MV-4-11 (cell line): ENCODE measurements at places on chromosomes 5 and 9.

- peak; percentile 75 for DNase-seq
Observed at GRCh38 chr5:107570805-107571531, 99.8 kb downstream of the EFNA5 start.

DNA sequence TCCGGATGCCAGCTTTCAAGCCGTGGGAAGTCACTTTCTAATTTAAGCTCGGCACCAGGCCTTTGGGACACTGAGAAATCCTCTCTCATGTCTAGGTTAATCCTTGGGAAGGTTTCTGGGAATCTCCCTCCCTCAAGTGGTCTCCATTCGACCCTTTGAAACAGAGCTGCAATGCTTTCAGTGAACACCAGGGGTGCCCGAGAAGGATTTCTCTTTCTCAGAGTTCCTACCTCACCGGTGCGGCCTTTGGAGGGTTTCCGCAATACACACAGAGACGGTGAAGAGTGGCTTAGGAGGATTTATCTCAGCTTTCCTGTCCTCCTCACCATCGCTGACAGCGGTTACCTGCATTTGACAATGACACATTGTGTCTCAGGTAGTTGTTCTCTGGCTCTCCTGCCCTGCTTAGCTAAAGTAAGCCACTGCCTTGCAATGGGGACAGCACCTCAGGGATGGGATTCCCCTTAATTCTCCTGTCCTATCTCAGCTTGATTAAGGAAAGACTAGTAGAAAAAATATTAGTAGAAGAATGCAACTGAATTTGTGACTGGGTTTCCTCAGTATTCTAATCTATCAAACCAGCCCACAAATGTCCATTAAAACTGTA, 180.6 kb downstream of the GABRG2 start:
- no peak for DNase-seq

DNA sequence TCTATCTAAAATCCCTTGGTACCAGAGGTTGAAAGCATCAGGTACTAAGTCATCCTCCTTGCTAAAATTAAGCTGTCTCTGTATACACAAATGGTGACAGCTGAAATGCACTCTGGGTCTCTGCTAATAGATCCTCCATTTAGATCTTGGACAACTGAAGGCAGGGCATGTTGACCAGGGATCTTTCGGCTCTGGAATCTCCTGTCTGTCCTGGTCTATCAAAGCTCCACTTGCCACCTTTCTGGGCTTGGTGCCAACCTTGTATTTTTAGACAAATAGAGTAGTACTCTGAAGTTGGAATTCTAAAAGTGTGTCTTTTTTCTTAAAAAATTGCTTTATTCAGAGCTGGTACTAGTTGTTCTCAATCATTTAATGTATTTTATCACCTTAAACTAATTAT, 135.2 kb upstream of the HMHB1 start:
- no peak for DNase-seq

GRCh38 chr5:142870532-142871362, 100.6 kb downstream of the ARHGAP26 start:
- DNase-seq: no peak

DNA sequence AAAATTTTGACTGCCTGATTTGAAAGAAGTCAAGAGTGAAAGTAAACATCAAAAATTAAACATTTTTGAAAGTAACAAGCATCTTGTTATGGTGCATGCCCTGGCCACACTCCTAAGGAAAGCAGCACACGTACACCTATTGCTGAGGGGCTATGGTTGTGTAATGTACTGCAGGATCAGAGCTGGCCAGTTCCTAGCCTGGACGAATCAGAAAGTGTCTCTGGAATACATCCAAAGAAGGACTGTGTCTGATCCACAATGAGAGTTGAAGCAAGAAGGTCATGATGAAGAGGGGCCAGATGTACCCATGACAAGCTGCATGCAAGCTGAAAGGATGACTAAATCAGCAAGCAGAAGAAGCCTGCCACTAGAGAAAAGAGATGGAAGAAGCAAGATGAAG, 618.2 kb downstream of the TLE1 start:
- DNase-seq: no peak

DNA sequence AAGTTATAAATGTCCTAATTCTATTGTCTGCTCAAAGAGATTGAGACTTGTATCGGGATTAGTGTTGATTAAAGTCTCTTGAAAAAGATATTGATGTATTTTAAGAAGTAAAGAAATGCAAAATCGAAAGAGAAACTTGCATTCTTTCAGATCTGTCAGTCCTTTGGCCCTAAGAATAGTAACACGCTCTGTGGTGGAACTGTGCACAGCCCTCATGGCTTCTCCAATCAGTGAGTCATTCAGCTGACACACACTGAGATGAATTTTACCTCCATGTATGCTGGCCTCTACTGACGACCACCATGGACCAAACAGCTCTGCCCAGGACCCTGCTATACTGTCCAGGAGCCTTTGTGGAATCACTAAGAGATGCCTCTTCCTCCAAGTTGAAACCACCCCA, 232.4 kb downstream of the ESM1 start:
- DNase-seq: peak; percentile 85

- DNase-seq: peak; percentile 86
Observed at GRCh38 chr5:143008809-143009521, 238.8 kb downstream of the ARHGAP26 start.

DNA sequence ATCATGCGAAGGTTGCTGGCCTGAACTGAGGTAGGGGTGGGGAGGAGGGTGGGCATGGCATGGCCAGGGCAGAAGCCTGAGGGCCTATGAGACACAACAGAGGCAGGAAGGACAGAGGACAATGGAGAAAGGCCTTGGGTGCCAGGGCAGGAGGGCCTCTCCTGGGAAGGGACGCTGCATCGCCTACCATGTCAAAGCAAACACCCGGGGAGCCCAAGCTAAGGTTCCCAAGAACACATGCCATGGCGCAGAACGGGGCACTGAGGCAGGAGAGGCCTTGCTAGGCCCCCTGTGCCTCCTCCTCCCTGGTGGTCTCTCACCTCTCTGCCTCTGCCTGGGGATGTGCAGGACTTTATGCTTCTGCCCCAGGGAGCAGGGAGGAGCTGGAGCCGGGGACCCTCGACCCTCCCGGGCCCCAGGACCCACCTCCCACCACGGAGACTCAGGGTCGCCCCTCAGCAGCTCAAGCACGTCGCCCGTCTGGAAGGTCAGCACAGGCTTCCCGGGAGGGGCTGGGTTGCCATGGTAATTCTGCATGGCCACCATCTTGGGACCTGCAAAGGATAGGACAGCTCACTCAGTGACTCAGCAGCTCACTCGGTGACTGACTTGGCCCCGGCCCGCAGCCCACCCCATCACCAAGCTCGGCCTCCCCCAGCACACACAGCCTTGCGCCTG, 40.3 kb upstream of the SARDH start:
- DNase-seq: no peak

DNA sequence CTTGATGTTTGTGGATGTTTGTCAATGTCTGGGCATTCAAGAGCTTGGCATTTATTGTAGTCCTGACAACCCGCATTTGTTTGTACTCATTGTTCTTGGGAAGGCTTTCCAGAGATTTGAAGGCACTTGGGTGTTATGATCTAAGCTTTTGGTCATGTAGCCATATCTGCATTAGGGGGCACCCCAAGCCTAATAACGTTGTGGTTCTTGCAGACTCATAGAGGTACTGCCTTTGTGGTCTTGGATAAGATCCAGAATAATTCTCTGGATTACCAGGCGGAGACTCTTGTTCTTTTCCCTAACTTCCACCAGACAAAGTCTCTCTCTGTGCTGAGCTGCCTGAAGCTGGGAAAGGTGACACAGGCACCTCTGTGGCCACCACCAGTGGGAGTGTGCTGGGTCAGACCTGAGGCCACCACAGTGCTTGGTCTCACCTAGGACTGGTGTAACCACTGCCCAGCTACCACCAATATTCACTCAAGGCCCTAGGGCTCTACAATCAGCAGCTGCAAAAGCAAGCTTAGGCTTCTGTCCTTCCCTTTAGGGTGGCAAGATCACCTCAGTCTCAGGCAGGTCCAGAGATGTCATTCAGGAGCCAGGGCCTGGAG, 144.4 kb upstream of the TAS2R1 start:
- DNase-seq: no peak

- no peak for DNase-seq
Observed at GRCh38 chr9:130659699-130660248, 4.6 kb upstream of the PRDM12 start.

DNA sequence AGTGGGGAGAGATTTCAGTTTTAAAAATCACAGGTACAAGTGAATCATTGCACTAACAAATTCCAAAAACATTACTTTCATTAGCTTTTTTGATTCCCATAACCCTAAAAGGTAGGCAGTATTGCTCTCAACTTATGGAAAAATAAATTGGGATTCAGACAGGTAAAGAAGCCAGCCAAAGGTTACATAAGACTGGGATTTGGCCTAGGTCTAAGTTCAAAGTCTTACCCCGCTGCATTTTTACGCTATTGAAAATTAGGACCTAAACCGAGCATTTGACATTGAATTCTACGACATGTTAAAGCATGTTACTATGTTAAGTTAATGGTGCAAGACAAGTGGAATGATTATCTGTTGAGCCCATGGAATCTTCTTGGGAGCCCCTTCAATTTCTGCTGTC, 89.6 kb downstream of the ENC1 start:
- DNase-seq: no peak

DNA sequence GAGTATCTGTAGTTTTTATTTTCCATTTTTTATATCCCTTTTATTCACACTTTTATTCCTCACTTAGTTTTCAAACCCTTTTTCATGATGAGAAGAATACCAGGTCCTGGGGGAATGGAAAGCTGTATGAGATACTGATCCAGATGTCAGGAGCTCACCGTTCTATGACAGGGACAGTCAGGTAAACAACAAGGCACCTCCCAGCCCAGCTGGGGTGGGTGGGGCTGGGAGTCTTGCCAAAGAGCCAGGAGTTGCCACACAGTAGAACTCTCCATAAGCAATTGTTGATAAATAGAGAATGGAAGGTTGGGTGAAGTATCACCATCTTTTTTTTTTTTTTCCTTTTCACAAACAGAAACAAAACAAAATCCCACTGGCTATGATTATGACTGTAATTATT, 225.8 kb downstream of the NSG2 start:
- no peak for DNase-seq

GRCh38 chr9:93480262-93480661, 26.9 kb upstream of the FAM120AOS start:
- DNase-seq: no peak

DNA sequence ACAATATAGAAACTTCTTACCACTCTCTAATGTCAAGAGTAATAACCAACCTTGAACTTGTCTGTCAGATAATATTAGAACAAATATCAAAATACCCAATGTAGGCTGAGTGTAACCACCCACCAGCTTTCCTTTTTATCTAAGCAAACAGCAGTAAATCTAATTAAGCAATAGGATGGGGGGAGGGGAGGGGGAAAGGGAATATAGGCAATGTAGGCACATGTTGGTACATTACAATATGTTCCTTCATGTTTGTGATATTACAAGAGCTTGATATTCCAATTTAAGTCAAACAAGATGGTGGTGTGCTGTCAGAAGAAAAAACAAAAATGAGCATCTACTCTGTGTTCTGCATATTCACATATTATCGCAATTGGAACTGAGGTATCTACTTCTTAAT, 158.2 kb downstream of the DENND1A start:
- DNase-seq: no peak

- no peak for DNase-seq
Observed at GRCh38 chr5:151671950-151672349, 14.8 kb downstream of the SPARC start.
